Ovary (tissue), 10 donors: ENCODE measurements at places on chromosomes 3 and 15.

GRCh38 chr15:38672814-38673670, 108.4 kb upstream of the RASGRP1 start:
- no peak for DNase-seq

- DNase-seq, result no peak
Measured at GRCh38 chr3:31223278-31223677, 309.4 kb upstream of the STT3B start.

DNA sequence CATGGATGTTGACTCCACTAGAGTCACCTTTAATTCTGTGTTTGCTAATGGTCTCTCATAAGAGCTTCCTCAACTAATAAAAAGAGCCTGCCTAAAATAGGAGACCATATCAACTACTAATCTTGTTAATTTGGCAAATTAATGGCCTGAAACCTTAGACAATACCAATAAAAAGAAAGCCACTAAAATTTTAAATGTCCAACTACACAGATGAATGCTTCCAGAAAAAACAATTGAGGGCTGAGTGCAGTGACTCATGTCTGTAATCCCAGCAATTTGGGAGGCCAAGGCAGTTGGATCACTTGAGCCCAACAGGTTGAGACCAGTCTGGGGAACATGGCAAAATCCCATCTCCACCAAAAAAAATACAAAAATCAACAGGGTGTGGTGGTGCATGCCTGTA, 230.9 kb downstream of the NSUN3 start:
- no peak for DNase-seq

DNA sequence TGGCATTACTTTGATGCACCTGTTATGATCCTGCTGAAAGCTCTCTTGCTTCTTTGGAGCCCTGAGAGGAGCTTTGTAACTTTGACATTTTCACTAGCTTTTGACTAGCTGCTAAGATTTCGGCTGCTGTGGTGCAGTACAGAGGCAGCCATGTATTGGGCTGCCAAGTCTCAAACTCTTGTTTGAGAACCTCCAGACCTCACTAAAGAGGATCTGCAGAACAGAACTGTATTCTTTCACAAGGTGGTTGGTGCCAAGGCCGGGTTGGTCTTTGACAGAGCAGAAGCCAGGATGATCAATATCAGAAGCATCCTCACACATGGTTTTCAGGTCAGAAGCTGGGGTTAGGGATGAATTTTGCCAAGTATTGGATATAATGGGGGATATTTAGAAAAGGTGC, 34.6 kb upstream of the GOLGA8B start:
- no peak for DNase-seq

- peak; percentile 93 for DNase-seq
Measured at GRCh38 chr3:191328962-191329653, at the start of gene CCDC50. Gene CCDC50 (plus strand): TSS chr3:191329394. CDS start chr3:191329675, 281 bp downstream.

- no peak for DNase-seq
Measured at GRCh38 chr15:70088887-70089691, 8.6 kb downstream of the TLE3 start.
